H1 (cell line): ENCODE measurements at places on chromosomes 1 and 21.
A peak's percentile ranks its signal among the peaks of the same experiment; 100 is the strongest.

DNA sequence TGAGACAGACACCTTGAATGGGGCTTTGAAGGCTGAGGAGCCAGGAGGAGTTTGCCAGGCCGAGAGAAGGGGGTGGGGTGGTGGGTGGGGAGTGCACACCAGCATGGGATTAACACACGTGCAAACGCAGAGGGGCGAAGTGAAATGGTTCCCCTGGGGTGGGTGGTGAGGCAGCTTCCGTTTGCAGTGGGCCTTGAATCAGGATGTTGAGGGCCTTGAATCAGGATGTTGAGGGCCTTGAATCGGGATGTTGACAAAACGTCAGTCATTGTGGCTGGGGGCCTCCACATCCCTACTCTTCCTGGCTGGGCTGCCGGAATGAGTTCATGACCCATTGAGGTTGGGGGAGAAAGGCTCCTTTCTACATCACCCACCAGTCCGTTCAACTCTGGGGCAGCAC, 16.6 kb downstream of the LDLRAP1 start:
- no peaks in the 10 kb centered on the region for H3K27me3 ChIP-seq
- no peak overlapping the region for H3K27ac ChIP-seq
- no peaks in the 10 kb centered on the region for H3K36me3 ChIP-seq
- no peaks in the 10 kb centered on the region for H3K4me1 ChIP-seq
- no peak overlapping the region for H3K4me3 ChIP-seq

DNA sequence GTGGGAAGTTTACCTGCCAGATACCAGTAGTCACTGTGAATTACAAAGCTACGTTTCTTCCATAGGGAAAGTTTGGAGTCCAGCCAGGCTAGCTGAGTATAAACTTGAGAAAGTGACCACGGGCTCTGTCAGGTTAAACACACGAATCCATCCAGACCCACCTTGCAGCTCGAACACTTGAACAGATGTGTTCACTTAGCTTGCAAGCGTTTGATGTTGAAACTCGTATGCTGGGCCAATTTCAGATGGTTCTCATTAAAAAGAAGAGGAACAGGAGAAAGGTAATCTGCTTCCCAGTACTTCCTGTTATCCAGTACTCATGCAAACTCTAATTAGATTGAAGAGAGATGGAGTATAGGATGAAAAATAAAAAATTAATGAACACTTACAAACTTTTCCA, 636.4 kb downstream of the SMYD3 start:
- no peak overlapping the region for H3K27ac ChIP-seq
- H3K4me3 ChIP-seq: no peak overlapping the region
- DNase-seq: no peak
- H3K27me3 ChIP-seq: no peaks in the 10 kb centered on the region

DNA sequence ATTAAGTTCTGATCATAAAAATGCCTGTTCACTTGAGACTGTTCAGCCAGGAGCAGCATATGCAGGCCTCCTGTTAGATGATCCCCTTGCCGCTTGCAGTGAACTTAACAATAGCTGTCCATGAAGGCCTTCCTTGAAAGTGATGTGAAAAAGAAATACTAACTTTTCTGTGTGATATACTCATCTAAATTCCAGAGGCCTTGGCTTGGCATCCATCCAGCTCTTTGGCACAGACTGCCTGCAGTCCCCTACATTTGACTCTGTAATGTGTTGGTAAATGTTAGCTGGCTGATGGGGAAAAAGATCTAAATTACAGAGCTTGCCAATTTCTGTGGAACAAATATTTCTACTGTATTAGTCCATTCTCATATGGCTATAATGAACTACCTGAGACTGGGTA, 73.7 kb downstream of the KCNK2 start:
- H3K4me3 ChIP-seq: no peak overlapping the region
- no peak overlapping the region for H3K27ac ChIP-seq
- no peak for DNase-seq
- H3K36me3 ChIP-seq: no peaks in the 10 kb centered on the region

- H3K4me1 ChIP-seq: peaks cover 20% of the 10 kb centered on the region
- peak overlapping the region; percentile 68 for H3K4me3 ChIP-seq
- no peak overlapping the region for H3K27ac ChIP-seq
- DNase-seq: no peak
- peaks cover 22% of the 10 kb centered on the region for H3K27me3 ChIP-seq
- no peaks in the 10 kb centered on the region for H3K36me3 ChIP-seq
These were observed 110.2 kb downstream of the NAV1 start for GRCh38 chr1:201648907-201649721.

DNA sequence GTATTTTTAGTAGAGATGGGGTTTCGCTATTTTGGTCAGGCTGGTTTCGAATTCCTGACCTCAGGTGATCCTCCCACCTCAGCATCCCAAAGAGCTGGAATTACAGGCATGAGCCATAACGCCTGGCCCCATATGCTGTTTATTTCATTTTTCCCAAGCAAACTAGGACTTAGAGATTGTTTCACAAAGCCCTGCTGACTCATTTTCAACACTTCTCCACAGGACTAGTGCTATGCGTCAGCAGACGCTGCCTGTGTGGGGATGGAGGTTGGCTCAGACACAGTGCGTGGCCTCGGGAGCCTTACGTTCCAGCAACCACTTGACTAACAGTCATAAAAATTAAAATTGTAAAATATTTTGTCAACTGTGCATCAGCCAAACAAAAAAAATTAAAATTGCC, 22.7 kb downstream of the PKNOX1 start:
- DNase-seq: no peak
- no peaks in the 10 kb centered on the region for H3K27me3 ChIP-seq
- H3K4me1 ChIP-seq: no peaks in the 10 kb centered on the region
- H3K27ac ChIP-seq: no peak overlapping the region

GRCh38 chr1:50155541-50155940, 46.8 kb downstream of the ELAVL4 start:
- no peak overlapping the region for H3K4me3 ChIP-seq
- DNase-seq: no peak
- no peaks in the 10 kb centered on the region; the same call in 1 of the 2 replicates for H3K27me3 ChIP-seq
- H3K36me3 ChIP-seq: no peaks in the 10 kb centered on the region
- no peaks in the 10 kb centered on the region for H3K4me1 ChIP-seq
- H3K27ac ChIP-seq: no peak overlapping the region

GRCh38 chr1:180229483-180230415, at the start of gene LHX4:
TSS of gene LHX4 (plus strand) at chr1:180230264. CDS start at chr1:180230530, 266 bp downstream.
- H3K27ac ChIP-seq: no peak within 1 kb of the TSS
- no peak for DNase-seq
- no peaks in the 10 kb centered on the region for H3K36me3 ChIP-seq

DNA sequence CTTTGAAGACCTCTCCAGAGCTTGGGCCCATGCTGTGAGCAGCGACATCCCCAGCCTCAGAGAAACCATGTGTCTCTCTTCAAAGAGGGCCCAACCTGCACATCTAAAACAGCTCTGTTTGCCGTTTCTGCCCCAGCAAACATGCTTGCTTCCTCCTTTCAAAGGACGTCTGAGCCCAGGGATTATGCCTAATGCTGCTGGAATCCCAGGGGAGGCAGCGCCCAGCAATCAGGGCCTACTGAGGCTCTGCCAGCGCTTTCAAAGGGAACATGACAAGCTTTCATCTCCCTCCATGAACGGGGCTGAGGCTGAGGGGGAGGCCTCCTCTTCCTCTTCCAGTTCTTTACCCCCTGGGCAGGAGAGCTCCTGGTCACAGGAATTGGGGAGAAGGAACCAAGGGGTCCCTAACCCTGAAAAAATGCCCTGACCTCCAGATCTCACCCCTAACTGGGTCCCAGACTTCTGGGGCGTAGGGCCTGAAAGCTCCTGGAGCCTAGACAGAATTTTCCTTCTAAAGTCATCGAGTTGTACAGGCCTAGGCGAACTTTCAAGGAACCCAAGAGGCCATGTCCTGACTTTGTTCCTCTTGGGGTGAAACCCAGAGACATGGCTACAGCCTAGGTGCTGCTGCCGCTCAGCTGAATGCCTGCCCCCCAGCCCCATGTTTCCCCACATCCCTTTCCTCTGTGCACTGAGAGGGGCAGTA, 13.4 kb upstream of the ASCL5 start:
- no peak overlapping the region for H3K27ac ChIP-seq
- H3K4me1 ChIP-seq: no peaks in the 10 kb centered on the region
- DNase-seq: no peak

DNA sequence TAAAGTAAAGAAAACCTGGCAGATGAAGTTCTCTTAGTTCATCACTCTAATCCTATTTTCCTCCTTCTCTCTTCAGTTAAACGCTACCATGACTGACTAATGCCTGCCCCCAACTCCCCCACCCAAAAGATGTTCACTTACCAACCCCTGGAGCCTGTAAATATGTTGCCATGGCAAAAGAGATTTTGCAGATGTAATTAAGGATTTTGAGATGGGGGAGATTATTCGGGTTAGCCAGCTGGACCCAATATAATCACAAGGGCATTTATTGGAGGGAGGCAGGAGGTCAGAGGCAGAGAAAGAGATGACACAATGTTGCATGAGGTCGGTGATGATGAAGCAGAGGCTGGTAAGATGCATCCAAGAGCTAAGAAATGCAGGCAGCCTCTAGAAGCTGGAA, 69.3 kb upstream of the PPP2R5A start:
- DNase-seq: no peak
- H3K27me3 ChIP-seq: no peaks in the 10 kb centered on the region
- no peaks in the 10 kb centered on the region for H3K36me3 ChIP-seq
- no peaks in the 10 kb centered on the region for H3K4me1 ChIP-seq

- H3K4me3 ChIP-seq: no peak overlapping the region
- DNase-seq: no peak
These were observed 29.8 kb upstream of the NCAM2 start for GRCh38 chr21:20968391-20968790.

- 0 out of 2 replicates have a peak, but pooled peaks cover 2% of the 10 kb centered on the region for H3K36me3 ChIP-seq
- no peak overlapping the region for H3K27ac ChIP-seq
- peak; percentile 80 for DNase-seq
- H3K4me1 ChIP-seq: peaks cover 3% of the 10 kb centered on the region; the same call in 1 of the 2 replicates
These were observed 1.7 kb upstream of the KIF26B start for GRCh38 chr1:245153081-245153551.

- DNase-seq: no peak
- H3K27me3 ChIP-seq: 0 out of 2 replicates have a peak, but pooled peaks cover 2% of the 10 kb centered on the region
- H3K4me1 ChIP-seq: peaks cover 26% of the 10 kb centered on the region
- H3K36me3 ChIP-seq: no peaks in the 10 kb centered on the region
These were observed 117.2 kb downstream of the CNIH3 start for GRCh38 chr1:224733027-224733911.

DNA sequence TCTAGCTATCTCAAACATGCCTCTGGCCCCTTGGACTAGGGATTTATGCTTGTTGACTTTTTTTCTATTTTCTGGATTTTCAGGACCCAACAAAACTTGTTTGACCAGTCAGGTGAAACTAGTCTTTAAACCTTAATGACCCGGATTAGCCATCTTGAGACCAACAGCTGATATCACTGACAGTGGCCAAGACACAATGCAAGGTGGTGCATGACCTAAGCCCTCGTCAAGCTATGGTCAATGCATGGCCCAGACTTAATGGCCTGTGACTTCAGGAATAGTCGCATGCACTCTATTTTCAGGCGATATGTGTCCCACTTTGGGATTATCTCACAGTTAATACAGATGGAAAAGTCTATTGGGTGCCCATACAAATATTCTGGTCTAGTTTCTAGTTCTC, 190.4 kb downstream of the ZBTB18 start:
- no peak overlapping the region for H3K4me3 ChIP-seq
- no peak overlapping the region for H3K27ac ChIP-seq
- DNase-seq: no peak
- H3K27me3 ChIP-seq: no peaks in the 10 kb centered on the region

DNA sequence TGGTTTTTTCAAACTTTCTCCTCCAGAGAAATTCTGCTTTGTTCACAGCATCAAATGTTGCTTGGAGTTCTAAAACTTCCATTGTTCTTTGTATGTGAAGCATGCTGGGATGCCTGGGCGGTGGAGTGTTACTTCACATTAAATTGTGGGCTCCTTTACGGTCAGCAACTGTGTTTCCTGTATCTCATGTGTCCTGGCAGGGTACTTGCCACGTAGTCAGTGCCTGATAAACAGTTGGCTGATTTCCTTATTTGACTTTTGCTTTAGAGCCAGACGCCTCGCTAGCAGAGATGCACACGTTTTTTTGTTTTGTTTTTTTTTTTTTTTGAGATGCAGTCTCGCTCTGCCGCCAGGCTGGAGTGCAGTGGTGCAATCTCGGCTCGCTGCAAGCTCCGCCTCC, 96.7 kb downstream of the UCK2 start:
- no peak for DNase-seq
- H3K27me3 ChIP-seq: no peaks in the 10 kb centered on the region
- H3K4me1 ChIP-seq: no peaks in the 10 kb centered on the region

DNA sequence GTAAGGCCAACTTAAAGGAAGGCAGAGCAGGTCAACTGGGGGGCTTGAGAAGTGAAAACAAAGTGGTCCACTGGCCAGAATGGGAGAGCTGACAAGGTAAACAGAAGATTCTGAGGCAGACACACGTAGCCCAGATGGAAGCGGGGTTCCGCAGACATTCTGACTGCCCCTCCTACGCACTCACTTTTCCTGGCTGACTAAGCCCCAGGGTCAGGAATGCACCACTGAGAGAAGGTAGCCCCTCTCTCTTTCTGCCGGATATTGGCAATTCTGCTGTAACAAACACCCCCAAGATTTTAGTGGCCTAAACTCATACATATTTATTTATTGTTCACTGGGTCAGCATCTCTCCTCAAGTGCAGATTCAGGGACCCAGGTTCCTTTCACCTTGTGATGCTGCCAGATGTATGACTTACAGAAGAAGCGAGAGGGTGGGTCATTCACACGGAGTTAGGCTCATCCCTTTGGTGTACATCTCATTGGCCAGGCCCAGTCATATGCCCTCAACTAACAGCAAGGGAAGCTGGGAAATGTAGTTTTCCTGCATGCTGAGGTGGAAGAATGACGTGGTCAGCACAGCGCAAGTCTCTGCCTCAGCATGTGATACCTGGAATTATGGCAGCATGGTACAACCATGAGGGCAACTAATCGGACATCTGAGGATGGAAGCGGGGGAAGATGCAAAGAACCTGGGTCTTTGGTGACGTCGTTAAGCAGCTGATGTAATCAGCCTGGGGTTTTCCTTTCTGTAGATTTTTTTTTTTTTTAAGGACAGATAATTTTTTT, 43.4 kb upstream of the MRPS6 start:
- H3K27ac ChIP-seq: no peak overlapping the region
- peak; percentile 66 for DNase-seq
- H3K4me3 ChIP-seq: peak overlapping the region; percentile 16; the same call in 1 of the 2 replicates
- H3K36me3 ChIP-seq: no peaks in the 10 kb centered on the region

DNA sequence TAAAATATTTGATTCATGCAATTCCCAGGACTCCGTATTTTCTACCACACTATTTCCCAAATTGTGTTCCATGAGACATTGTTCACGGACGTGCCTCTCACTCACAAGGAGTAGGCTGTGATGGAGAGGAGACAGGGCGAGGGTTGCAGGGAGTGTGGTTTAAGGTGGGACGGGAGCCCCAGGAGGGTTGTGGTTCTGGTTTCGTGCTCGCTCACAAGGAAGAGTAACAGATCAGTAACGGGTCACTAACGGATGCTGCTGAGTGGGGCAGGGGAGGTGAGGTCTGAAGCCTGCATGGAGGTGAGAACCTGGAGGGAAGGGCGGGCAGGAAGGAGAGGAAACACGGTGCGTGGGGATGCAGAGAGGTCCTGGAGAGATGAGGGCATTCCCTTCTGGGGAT, 28.8 kb downstream of the TFF3 start:
- DNase-seq: no peak
- H3K27ac ChIP-seq: no peak overlapping the region
- H3K4me3 ChIP-seq: no peak overlapping the region
- no peaks in the 10 kb centered on the region for H3K36me3 ChIP-seq
- no peaks in the 10 kb centered on the region for H3K4me1 ChIP-seq
- H3K27me3 ChIP-seq: no peaks in the 10 kb centered on the region
